ENCODE measurements at places on chromosomes 1 and 21.

DNA sequence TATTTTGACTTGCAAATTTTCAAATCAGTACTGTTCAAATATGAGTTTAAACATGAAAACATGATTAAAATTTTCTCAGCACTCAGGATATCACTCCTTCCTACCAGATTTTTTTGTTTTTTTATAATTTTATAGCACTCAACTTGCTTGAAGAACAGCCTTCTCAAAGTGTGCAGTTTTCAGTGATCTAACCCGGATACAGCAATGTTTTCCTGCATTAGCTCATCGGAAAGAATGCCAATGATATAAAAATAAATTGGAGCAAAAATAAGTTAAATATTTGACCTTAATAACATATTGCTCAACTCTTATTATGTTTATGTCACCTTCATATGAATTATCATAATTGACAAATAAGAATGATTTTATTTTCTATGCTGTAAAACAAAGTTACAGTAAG lies 766.8 kb downstream of the USP25 start:
- no peak for DNase-seq

DNA sequence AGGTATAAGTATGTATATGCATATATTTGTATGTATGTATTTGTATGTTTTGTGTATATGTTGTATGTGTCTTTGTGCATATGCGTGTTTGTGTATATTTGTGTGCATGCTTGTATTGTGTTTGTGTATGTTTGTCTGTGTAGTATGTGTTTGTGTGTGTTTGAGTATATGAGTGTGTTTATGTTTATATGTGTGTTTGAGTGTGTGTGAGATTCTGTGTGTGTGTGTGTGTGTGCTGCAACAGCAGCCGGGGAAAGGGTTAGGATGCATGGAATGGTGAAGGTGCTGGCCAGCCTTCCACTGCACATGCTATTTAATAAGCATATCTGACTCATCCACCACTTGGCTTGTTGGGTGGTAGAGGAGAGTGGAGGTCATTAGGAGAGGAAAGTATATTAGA lies 46.6 kb upstream of the RAB4A start:
- peak; percentile 63 for DNase-seq

- no peak for DNase-seq
Observed at GRCh38 chr1:2113620-2114135, 63.5 kb downstream of the PRKCZ start.

GRCh38 chr1:154446789-154447188 lies 41.6 kb downstream of the IL6R start:
- no peak for DNase-seq

DNA sequence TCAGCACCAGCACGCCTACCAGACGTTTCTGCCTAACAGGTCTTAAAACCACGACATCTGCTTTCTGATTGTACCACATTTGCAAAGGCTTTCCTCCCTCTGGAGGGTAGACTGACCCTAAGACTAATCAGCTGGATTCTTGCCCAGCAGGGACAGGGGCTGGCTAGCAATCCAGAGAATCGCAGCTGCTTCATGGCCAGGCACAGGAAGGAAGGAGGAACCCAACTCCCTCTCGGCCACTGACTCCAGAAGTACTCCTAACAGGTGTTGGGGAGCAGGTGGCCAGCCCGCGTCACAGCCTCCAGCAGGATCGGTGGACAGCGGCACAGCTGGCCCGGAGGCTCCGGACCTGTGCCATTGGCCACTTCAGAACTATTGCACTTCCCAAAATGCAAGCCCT lies 180.8 kb downstream of the NPHP4 start:
- DNase-seq, result no peak

- DNase-seq, result no peak
Observed at GRCh38 chr1:39952359-39953110, 2.4 kb upstream of the MFSD2A start.

DNA sequence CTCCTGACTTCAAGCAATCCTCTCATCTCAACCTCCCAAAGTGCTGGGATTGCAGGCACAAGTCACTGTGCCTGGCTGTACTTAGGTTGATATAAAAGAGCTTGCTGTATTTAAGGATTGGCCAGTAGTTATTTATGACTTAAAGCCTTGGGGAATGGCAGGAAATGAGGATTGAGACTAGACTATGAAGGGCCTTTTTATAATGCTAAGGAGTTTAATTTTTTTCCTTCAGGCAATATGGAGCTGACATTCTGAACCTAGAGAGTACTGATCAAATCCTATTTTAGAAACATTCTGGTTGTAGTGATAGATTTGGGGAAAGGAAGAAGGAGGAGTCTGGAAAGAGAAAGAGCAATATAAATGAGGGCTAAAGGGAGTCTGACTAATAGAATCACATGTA lies 44.7 kb downstream of the MSH4 start:
- DNase-seq, result no peak

DNA sequence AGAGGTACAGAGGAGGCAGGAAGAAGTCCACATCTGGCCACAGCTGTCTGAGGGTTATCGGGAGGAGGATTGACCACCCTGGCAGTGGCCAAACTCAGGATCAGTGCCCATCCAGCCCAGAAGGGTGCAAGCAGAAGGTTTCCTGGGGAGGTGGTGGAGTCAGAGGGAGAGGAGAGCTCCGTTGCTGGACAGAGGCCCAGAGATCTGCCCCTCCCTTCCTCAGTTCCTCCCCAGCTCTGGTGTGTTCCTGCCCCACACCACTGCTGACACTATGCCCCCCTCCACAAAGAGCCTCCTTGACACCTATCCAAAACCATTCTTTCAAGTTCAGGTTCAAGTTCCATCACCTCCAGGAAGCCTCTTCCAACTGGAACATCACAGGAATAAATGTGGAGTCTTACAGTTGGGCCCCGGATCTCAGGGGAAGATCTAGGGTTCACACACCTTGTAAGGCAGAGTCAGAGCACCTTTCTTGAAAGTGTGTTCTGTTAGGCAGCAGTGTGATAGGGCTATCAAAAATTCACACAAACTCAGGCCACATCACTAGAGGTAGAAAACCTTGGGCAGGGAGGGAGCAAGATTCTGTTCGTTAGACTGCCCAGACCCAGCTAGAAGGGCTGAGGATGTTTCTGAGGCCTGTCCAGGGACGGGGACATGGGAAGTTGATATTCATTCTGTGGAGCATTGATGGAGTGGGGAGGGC lies 7.4 kb downstream of the LDLRAD1 start:
- DNase-seq, result no peak

- no peak for DNase-seq
Observed at GRCh38 chr1:182122913-182123260, 61.4 kb upstream of the ZNF648 start.

GRCh38 chr1:26357121-26357602 lies 3.2 kb upstream of the CRYBG2 start:
- no peak for DNase-seq

GRCh38 chr1:59329412-59330053 lies 32.6 kb downstream of the FGGY start:
- DNase-seq, result no peak

DNA sequence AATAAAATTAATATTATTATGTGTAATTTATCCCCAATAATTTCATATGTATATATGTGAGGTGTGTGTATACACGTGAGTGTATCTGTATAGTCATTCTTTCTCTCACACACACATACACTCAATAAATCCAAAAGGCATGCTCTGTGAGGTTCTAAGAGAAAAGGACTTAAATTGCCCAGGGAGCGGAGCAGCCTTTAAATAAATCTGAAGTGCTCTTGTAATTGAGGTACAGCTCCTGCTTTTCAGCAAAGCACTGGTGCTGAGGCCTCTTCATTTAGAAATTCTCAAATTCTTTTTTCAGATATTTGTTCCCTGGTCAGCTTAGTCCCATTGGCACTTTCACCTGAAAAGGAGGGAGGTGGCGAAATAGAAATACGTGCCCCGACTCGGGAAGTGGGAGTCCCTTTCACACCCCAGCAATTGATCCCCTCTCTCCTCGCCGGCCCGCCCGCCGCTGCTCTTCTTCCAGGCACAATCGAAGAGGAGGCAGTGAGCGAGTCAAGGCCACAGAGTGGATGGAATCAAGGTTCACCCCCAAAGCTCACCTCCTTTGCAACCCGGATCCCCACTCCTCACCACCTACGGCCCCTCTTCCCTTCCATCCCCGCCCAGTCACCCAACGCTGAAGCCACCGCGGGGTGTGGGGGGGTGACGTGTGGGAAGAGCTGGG lies 944 bp downstream of the PLPPR5 start:
- DNase-seq, result peak; percentile 11

DNA sequence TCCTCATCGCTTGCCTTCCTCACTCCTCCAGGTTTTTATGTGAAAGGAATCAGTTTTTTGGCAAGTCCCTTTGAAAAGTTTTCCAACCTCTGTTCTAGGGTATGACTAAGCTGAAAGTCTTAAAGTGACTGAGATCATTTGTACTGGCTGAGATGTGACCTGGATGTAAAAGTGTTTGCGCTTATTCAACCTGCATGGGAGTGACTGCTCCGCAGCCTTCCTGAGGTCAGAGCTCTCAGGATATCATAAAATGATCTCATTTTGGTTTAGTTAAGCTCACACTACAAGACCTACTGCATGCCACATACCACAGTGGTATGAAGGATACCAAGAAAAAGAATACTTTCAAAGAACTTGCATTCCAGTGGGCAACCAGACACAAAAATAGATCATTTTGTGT lies 29.8 kb upstream of the TADA1 start:
- no peak for DNase-seq

- peak; percentile 28 for DNase-seq
Observed at GRCh38 chr1:85544689-85545215, 35.8 kb upstream of the CCN1 start.

GRCh38 chr1:173417563-173417962 lies 59.6 kb upstream of the PRDX6 start:
- DNase-seq, result no peak

DNA sequence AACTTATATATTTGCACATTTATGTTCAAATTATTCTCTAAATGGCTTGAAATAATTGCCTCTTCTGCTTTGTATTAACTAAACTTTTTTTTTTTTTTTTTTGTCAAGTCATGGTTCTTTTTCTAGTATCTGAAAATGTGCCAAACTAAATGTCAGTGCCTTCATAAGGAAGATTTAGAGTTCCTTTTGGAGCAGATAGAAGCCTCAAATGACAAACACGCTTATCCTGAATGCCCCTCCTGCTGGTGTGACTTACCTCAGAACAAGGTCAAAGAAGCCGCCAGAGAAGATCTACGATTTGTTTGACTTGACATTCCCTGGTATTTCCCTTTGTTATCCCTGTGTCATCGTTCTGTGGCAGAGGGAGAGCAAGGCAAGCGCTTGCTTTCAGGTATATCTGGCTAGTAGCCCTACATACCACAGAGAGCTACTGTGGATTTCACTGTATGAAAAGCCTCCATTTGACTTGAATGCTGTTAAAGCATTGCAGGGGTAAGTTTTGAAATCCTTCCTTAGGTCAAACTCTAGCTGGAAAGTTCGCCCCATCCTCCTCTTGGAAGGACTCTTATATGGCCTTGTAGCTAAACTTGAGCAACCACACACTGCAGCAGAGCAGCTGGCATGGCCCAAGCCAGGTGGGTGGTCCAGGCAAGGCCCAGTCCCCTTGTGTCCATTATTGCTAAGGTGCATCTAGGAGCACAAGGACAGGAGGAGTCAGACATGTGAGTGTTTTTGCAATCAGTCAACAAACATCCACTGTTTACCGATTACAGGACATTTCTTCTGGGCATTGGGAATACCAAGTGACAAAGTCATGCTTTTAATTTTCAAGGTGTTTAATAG lies 285.4 kb upstream of the USP25 start:
- DNase-seq, result peak; percentile 9

GRCh38 chr1:20538760-20539551 lies 13.4 kb upstream of the FAM43B start:
- no peak for DNase-seq

DNA sequence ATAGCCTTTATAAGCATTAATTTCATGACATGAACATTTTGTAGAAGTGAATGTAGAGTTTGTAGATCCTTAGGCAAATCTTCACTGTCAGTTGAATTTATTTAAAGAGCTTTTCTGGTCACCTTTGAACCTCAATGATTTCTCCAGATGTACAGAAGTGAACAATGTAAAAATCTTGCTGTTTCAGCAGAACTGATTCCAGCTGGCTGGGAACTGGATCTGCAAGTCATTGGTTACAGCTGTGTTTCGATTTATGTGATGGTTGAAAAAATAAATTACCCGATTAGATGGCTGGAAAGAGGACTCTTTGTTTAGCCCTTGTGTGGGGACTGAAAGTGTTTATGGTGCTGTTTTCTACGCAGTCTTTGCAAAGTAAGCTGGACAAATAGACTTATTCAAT lies 849.8 kb downstream of the USP25 start:
- peak; percentile 68 for DNase-seq

- peak; percentile 47 for DNase-seq
Observed at GRCh38 chr1:119873135-119874015, 22.9 kb downstream of the ADAM30 start.

GRCh38 chr1:28112388-28113241 lies 24.2 kb upstream of the EYA3 start:
- peak; percentile 43 for DNase-seq

DNA sequence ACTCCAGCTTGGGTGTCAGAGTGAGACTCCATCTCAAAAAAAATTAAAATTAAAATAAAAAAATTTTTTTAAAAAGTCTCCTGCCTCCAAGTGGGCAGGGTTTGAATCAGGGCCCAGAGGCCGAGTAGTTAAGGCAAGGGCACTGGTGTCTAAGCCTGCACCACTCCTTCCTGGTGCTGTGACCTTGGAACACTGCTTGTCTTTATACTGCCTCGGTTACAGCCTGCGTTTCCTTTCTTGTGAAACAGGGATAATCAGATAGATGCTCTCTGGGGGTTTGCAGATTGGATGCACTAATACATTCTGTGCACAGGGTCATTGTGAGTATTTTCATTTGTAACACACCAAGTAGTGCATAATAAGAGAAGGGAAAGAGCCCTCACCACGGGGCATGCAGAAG lies 58.4 kb upstream of the EFHD2 start:
- DNase-seq, result peak; percentile 31

- DNase-seq, result no peak
Observed at GRCh38 chr1:16101623-16102022, 28.2 kb upstream of the FAM131C start.

DNA sequence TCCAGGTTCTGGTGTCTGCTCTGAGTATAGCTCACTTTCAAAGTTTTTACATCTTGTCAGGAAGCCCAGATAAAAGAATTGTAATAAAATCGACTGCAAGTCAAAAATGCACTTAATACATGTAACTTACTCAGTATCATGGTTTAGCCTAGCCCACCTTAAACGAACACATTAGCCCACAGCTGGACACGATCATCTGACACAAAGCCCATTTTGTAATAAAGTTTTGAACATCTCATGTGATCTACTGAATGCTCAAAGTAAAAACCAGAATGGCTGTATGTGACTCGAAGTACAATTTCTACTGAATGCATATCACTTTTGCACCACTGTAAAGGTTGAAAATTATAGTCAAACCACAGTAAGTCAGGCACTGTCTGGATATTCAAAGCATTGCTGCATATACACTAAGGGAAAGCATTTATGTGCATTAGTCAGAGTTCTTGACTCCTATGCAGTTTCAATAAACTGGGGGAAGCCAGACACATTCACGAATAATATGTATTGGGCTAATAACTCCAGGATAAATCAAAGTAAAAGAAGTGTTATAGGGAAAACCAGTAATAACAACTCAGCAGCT lies 12.2 kb upstream of the TDRD10 start:
- no peak for DNase-seq

DNA sequence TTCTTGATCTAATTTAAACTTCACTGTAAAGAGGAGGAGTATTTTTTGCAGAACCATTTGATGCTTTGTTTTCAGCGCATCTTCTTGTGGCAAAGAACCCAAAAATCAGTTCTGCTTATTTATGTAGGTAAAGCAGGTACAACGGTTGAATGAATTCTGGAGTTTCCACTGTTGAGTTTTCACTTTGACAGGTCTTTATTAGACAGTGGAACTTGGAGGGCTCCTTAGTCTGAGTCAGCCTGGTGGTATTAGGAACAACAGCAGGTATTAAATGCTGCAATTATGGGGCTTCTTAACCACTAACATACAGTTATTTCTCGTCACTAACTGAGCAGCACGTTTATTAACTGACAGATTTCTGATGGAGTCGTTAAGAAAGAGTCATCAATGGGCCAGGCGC lies 1.2 kb downstream of the LRIG2 start:
- no peak for DNase-seq
